Stimulated activated CD4-positive, alpha-beta T cell treated with anti-CD3 and anti-CD28 coated beads, Interleukin-15, amount 100 ng/mL, for 48 hours (primary cell): ENCODE measurements at places on chromosomes 11 and 22.

DNA sequence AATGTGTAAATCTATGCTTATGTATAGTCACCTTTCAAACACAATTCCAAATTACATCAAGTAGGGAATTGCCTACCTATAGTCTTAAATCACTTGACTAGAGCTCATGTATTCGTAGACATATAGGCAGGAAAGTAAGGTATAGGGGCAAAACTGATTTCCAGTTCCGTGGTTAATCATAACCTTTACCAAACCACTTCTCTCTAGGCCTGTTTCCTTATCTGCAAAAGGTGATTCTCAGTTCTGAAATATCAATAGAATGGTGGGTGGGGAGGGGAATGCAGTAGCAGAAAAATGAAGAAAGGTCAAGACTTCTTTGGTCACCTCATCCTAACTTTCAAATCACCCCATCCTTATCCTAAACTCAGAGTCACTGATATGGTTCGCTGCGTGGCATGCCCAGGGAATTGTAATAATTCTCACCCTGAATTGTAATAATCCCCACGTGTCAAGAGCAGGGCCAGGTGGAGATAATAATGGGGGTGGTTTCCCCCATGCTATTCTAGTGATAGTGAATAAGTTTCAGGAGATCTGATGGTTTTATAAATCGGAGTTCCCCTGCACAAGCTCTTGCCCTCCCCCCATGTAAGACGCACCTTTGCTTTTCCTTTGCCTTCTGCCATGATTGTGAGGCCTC, 1.9 kb upstream of the ANO5 start:
- no peak for DNase-seq

- DNase-seq: no peak
Observed at GRCh38 chr11:75260396-75261170, 20.0 kb downstream of the TPBGL start.

DNA sequence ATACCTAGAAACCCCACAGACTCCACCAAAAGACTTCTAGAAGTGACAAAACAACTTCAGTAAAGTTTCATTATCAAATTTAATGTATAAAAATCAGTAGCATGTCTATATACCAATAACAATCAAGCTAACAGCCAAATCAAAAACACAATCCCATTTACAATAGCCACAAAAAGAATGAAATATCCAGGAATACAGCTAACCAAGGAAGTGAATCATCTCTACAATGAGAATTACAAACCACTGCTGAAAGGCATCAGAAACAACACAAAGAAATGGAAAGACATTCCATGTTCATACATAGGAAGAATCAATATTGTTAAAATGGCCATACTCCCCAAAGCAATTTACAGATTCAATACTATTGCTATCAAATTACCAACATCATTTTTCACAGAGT, 46.0 kb downstream of the PRCP start:
- DNase-seq: no peak

DNA sequence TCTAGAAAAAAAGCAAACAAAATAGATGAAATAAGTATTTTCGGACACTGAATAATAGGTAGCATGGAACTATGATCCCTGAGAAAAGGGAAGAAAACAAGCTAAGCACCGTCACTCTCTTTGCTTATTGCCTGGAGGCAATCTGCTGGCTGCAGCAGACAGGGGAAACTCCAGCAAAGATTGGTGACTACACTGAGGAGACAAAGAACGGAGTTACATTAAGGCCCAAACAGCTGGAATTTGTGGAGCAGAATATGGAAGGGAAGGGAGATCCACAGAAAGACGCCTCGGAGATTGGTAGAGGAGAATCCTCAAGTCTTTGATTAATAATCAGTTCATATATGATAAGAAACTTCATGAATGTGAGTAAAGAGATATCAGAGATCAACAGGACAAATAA, 150.2 kb downstream of the TYR start:
- DNase-seq: no peak

DNA sequence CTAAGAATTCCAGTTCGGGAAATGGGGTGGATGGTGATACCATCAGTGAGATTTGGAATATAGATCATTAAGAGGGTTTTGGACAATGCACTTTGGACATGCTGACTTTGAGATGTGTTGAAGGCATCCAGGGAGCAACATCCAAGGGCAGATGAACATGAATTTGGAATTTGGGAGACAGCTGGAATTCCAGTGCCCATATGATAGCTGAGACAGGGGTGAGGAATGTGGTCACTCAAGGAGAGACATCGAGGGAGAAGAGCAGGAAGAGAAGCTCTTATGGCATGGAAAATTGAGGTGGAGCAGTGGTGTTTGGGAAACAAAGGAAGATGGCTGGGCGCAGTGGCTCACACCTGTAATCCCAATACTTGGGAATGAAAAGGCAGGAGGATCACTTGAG, 11.8 kb upstream of the MICAL2 start:
- no peak for DNase-seq

GRCh38 chr11:68998390-68998911, 14.6 kb downstream of the MRGPRF start:
- DNase-seq: no peak

GRCh38 chr22:27573280-27574001, 228.1 kb downstream of the MN1 start:
- DNase-seq: no peak

DNA sequence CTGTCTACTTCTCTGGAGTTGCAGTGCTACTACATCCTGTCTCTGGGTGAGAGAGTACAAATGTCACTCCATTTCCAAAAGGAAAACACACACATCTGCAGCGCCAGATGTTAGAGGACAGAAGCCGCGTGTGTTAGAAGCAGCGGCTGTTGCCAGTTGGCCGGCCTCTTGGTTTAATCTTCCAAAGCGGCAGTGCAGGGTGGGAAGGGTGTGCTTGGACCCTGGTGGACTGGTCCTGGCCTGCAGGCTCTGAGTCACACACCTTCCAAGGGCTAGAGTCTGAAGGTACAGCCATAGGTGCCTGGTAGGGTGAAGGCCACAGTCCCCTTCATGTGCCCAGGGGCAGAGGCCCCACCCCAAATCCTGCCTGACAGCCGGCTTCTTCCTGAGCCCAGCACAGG, 99.8 kb downstream of the CTTN start:
- DNase-seq: no peak

GRCh38 chr11:13076961-13077360, 67.8 kb downstream of the RASSF10 start:
- no peak for DNase-seq

- DNase-seq: no peak
Observed at GRCh38 chr11:70078095-70078780, at the start of gene ANO1. TSS of gene ANO1 (plus strand) at chr11:70078317. CDS start at chr11:70078607, 290 bp downstream.
